Fibroblast of lung (primary cell): ENCODE measurements at places on chromosomes 4 and X. TPM values are rescaled to one million over a fixed set of nuclear protein-coding genes. Genes with fewer than 3 reads are reported as not detected.

The DGAT2L6 gene
- polyA plus RNA-seq = not detected in 2 replicates

The ARL9 gene
- polyA plus RNA-seq = 0.62 and 1.1 TPM in 2 replicates

The TMPRSS11A gene
- not detected in 2 replicates for polyA plus RNA-seq

The ARMCX1 gene
- polyA plus RNA-seq = 46.7 and 53.0 TPM in 2 replicates

The BANK1 gene
- polyA plus RNA-seq = 0.20 and 0.37 TPM in 2 replicates

DNA sequence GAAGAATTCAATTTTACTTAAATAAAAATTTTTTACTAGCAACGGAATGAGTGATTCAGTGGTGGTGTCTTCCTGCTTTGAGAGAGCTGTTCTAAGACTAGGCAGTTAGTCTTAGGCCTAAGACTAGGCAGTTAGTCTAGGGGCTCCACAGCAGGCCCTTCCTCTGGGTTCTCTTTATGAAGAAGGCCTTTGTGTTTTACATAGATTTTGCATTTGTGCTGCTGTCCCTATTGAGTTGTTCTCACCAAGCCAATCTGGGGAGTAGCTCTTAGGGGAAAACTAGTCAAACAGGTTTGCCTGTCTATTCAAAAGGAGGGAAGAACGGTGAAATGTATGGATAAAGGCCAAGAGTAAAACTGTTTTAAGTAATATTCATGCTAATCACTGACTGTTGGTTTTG lies 7.6 kb downstream of the UGT8 start:
- DNase-seq = no peak

DNA sequence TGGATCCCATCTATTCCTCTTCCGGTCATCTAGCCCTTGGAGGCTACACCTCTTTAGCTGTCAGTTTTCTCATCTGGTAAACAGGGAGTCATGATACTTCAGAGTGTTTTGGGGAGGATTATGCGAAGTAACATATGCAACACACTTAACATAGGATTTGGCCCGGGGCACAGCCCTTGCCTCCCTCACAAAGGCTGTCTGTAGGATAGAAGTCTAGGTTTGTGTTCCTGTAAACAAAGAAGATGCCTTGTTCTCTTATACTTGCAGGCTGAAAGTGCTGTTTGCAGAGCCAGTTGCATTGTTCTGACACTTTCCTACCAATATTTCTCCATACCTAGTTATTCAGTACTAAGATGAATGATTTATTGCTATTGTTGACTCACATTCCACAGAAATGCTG lies 2.2 kb upstream of the APELA start:
- no peak for DNase-seq

DNA sequence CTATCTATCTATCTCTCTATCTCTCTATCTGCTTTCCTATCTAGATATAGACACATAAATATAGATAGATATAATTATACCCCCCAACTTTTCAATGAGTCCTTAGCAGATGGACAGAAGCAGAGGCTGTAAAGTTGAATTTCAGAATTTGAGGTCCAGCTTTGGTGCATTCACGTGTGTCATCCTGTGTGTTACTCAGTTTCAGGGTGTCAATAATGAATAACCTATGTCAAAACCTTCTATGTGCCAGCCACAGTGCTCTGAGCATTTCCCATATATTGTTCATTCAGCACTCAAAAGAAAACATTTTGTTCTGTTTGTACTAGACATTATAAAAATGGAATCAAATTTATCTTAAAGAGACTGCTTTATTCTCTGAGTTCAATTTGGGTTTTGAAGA lies 310.0 kb downstream of the ARHGAP24 start:
- no peak for DNase-seq

DNA sequence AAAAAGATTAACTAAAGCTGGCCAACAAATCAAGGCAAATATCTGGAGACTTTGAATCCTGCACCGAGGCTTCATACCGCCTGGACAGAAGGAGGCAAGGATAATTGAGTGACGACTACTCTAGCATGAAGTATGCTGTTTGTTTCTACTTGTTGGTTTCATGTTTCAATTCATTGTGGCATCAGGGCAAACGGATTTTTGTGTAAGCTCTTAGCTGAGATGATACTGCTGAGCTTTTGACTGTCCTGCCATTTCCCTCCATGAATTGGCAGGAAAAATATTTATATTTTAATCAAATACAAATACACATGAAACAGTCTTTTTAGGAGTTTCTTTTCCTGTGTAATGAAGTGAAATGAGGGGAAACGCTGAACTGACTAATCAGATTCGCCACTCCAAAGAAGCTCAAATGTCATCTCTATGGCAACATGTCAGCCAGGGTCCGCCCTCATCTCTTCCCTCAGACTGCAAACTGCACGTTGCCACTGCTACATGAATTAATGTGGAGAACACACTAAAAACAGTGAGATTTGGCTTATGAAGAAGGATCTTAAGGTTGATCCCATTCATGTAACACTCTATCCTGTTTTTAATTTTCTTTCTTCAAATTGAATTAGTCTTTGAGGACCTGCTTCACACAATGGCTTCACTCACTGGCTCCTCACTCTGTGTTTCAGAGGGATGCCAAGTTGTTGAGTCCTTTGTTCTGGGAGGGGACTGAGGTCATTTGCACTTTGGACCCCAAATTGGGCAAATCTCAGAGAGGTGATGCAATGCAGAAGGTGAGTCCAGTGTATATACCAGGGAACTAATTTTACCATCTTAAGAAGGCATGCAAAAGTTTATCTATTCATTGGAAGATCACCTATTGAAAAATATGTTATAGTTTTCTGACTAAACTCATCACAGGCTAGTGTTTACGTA lies 149.6 kb upstream of the MID1 start:
- peak; percentile 49 for DNase-seq

- DNase-seq = peak; percentile 99
These were observed 23.2 kb upstream of the UVSSA start for GRCh38 chr4:1323635-1324442.

DNA sequence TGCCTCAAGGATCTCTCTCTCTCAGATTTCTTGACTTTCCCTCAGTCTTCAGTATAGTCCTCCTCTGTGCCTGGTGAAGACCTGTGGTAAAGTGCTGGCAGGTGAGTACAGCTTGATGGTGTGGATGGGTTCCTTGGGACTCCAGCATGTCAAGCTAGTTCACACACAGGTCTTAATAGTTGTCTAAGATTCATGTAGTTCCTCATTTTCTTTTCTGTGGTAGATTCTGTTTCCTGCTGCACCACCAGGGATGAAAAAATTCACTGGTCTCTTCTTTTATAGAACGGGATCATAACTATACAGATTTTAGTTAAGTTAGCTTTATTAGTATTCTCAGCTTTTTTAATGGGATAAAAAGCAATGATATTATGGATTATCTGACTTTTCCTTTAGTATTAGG lies 32.5 kb upstream of the PAQR3 start:
- DNase-seq = no peak

- DNase-seq = peak; percentile 5
These were observed 46.2 kb downstream of the MOSPD2 start for GRCh38 chrX:14919407-14919806.

DNA sequence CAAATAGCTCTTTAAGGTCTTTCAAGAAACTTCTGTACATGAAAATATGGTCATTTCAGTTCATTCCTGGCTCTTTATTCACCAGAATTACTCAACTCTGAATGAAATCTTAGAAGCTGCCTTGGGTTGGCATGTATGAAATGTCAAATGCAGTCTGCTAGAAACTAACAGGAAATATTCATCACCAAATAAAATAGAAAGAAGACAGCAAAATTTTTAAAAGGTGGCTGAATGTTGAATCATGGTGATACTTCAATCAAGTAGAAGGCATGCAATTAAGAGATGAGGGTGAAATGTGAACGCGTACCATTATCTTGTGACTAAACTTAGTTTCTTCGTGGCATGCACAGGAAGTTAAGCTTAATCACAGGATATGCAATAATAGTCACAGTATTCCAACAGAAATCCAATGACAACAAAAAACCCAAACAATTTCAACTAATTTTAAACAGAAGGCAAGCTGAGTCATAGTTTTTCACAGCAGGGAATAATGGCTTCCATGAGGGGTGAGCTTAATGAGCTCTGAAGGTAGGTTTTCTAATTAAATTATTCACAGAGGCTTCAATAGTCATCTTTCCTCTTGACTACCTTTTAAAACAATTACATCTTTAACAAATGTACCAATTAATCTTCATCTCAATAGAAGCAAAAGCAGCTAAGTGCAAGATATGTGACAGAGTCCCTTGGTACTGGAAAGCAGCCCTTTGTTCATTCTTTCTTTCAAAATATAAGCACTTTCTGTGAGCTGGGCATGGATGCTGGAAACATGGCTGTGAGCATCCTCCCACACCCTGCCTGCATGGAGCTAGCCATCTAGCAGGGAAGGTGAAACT lies 44.5 kb downstream of the SCFD2 start:
- DNase-seq = peak; percentile 82

DNA sequence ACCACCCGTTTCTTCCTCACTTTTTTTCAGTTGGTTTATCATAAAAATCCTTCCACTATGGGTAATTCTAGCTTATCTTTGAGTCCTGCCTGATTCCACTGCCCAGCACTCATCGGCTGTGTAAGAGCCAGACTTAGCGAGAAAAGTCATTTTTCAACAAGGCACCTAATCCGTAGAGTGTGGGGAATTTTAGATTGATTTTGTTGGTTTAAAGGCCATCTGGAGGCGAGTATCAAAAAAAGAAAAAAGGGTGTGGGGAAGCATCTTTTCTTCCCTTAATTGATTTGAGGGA lies 134.4 kb downstream of the TET2 start:
- DNase-seq = no peak

- DNase-seq = peak; percentile 78
These were observed 15.3 kb downstream of the USP46 start for GRCh38 chr4:52643785-52644244.

DNA sequence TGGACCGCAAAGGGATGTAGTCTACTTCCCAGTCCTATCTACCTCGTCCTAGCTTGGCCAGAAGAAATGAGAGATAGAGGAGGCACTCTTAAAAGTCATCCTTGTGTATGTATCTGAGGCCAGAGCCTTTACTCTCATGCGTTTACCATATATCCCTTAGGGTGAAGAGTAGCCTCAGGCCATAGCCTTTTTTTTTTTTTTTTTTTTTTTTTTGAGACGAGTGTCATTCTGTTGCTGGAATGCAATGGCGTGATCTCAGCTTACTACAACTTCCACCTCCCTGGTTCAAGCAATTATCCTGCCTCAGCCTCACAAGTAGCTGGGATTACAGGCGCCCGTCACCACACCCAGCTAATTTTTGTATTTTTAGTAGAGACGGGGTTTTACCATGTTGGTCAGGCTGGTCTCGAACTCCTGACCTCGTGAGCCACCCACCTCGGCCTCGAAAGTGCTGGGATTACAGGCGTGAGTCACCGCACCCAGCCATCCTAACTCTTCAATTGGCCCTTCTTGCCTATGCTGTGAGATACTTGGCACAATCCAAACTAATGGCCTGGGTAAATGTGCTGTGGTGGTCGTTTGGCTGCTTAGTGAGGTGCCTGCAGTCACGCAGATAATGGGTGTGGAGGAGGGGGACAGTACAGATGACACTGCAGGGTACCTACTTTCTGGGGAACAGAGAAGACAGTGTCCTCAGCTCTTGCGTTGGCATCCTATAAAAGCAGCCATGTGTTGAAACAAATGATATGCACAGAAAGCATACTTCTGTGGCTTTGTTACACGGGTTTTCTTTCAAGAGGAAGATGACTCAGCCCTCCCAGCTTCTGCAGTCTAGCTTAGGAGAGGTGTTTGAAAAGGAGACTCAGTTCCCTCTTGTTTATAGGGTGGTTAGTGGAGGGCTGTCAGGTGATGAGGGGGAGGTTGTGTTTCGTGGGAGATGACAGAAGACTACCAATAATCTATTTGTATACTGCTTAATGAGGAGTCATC lies 10.4 kb upstream of the DGAT2L6 start:
- peak; percentile 78 for DNase-seq

DNA sequence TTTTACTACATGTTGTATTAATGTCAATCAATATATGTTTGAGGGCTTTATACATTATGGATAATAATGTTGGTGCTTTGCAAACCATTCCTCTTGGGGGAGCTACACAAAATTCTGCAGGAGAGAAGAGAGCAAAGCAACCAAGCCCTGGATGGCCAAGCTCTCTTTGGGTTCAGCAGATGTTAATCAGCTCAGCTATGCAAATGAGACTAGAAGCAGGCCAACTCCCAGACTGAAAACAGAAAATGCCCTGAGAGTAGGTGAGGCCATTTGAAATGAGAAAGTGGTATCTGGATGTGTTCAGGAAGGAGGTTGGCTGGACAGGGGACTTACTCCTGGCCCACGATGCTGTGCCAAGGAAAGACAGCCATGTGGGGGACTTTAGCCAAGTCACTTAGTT lies 387.0 kb downstream of the BCOR start:
- DNase-seq = no peak

- DNase-seq = peak; percentile 67
These were observed 10.1 kb upstream of the FGG start for GRCh38 chr4:154622598-154622997.
